Left ventricle myocardium superior (tissue), 1 donor: ENCODE measurements at places on chromosomes 16 and 17. TPM values are rescaled to one million over a fixed set of nuclear protein-coding genes. Genes with fewer than 3 reads are reported as not detected.
A peak's percentile ranks its signal among the peaks of the same experiment; 100 is the strongest.

DNA sequence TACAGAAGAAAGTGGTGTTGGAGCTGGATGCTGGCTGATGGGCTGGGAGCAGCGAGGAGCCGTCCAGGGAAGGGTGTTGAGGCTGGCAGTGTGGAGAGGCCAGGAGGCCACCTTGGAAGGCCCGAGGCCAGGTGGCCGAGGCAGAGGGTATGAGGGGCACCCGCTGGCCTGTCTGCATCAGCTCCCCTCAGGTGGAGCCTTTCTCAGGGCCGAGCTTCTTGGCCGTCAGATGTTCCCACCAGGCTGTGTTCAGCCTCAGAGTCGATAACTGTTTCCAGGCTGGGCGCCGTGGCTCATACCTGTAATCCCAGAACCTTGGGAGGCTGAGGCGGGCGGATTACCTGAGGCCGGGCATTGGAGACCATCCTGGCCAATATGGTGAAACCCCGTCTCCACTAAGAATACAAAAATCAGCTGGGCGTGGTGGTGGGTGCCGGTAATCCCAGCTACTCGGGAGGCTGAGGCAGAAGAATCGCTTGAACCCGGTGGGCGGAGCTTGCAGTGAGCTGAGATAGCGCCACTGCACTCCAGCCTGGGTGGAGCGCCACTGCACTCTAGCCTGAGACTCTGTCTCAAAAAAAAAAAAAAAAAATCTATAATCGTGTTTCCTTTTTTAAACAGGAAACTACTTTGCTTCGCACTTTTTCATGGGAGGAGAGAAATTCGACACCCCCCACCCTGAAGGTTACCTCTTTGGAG lies 25.3 kb downstream of the MGRN1 start:
- DNase-seq, result no peak

GRCh38 chr17:73986641-73987177 lies 216.8 kb upstream of the RPL38 start:
- no peak for DNase-seq

GRCh38 chr17:50165867-50166517 lies at the start of gene SGCA:
Gene SGCA, plus strand, starts transcription at chr17:50166005. Its CDS starts 36 bp downstream, at chr17:50166041.
- DNase-seq, result peak; percentile 76

DNA sequence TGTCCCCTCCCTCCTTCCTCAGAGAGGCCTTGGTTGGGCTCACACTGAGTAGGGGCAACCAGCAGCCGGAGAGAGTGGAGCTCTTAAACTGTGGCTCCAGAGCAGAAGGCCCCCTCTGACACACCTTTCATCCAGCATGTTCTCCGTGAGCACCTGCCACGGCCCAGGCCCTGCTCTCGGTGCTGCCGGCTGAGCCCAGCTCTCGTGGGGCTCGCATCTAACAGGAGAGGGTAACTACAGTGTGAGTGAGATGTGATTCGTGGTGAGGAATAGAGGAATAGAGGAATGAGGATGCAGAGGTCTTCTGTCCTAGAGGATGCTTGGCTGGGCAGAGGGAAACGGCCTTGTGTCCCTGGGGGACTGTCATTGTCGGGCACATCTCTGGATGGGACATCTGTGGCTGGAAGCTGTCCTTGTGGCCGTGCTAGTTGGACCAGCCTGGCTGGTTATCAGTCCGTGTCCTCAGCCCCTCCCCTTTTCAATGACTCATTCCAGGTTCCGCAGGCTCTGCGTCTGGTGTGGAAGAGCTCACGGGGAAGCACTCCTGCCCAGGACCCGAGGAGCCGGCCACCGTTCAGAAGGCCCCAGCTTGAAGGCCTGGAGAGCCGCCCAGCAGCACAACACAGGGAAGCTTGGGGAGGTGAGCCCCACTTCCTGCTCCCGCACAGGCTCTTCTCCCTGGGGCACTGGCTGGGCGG lies 11.9 kb upstream of the DNASE1 start:
- no peak for DNase-seq

- no peak for DNase-seq
These were observed 1144.4 kb upstream of the GOT2 start for GRCh38 chr16:59878479-59878878.

GRCh38 chr16:88919936-88920335 lies 53.5 kb upstream of the PABPN1L start:
- DNase-seq, result no peak

VMO1 gene
- total RNA-seq, result 0.69 TPM

GRCh38 chr16:54176376-54176901 lies 110.1 kb downstream of the IRX3 start:
- DNase-seq, result no peak

DNA sequence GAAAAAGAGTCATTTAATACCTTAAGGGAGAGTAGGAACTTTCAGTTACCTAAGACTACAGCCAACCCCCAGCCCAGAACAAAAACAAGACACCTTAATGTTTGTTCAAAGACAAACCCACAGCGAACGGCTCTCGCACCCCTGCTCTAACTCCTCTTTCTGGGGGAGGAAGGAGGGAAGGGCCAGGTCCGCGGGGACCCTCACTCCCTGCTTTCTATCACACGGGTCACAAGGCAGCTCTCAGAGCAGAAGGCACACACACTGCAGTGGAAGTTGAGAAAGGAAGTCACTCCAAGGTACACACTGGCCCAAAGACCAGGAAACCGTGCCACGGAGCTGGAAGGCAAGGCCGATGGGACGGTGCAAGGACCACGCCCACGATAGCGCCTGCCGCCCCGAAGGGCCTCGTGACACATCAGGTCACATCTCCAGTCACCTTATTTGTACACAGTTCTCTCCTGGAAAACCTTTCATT lies 10.0 kb downstream of the LITAFD start:
- no peak for DNase-seq

CD300LB gene
- 0.25 TPM for total RNA-seq

DNA sequence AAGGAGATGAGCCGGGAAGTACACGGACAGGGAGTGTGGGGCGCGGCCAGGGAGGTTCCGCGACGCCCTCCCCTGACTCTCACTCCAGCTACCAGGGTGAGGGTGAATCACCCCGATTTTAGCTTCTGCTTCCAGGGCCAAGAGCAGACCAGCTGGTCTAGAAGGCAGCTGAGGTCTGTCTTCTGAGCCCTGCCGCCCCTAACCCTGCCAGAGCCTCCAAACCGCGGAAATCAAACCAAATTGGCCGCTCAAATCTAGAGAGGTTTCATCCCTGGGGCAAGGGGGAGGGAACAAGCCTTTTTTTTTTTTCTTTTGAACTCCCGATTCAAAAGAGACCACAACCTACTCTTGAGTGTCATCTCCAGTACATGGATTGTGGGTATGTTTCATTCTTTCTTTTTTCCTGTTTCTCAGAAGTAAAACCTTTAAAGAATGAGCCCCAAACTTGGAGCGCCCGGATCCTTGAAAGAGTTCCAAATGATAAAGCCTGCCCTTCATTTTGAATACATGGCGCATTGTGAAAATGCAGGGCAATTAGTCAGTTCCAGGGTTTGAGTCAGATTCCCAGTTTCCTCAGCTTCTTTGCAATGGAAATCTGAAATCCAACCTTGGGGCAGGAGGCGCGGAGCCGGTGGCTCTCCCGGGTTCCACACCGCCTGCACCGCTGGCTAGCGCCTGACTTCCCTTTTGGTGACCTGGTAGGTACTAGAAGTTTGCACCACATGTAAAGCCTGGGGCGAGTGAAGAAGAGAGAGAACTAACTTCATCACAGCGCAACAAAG lies 16.5 kb upstream of the ZFHX3 start:
- peak; percentile 52 for DNase-seq
